Right forelimb (tissue), 1 donor: ENCODE measurements at places on chromosomes 2 and 18.
A peak's percentile ranks its signal among the peaks of the same experiment; 100 is the strongest.

GRCh38 chr2:182014284-182014683 is 28.6 kb downstream of the PPP1R1C start:
- no peak for DNase-seq

DNA sequence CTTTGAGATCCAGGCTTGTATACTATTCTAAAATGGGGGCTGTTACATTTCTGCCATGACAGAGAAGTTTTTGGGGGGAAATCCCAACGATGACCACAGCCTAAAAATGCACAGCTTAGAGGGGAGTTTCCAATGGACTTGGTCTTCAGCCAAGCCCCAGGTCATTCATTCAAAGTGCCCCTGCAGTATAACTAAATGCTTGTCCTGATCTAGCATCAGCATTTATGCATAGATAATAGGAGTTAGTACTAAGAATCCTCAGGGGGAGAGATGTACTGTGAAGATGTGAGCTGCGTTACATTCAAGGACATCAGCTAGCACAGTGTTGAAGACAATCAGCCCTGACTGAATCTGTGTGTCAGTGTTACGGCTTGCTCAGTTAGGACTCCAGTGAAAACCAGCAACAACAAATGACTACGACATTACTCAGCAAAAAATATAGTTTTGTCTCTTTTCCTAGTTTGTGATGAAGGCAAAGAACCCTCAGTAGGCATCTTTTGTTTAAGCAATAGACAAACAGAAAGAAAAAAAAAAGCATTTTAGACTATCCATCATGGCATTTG is 160.9 kb downstream of the ZEB2 start:
- DNase-seq, result no peak

DNA sequence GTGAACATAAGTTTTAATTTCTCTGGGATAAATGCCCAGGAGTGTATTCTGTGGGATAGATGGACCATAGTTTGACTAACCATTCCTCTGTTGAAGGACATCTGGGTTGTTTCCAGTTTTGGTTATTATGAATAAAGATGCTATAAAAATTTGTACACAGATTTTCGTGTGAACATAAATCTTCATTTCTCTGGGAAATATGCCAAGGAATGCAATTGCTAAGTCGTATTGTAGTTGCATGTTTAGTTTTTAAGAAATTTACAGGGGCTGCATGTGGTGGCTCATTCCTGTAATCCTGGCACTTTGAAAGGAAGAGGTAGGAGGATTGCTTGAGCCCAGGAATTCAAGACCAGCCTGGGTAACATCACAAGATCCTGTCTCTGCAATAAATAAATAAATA is 6.9 kb upstream of the SLC11A1 start:
- DNase-seq, result no peak

DNA sequence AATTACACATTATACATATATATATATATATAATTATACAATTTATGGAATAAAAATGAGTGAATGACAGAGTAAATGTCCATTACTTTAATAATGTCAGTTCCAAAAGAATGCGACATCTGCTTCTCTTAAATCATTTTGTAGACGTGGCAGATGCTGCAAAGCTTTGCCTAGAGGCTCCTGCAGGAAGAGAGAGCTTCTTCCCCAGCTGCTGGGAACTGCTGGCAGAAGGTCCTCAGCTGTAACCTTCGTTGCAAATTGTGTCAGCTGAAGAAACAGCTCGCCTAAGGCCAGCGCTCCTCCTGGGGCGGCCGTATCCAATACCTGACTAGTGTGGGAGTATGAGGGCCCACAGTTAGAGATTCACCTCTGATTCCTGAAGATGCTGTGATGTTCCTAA is 9.6 kb upstream of the THNSL2 start:
- DNase-seq, result no peak

DNA sequence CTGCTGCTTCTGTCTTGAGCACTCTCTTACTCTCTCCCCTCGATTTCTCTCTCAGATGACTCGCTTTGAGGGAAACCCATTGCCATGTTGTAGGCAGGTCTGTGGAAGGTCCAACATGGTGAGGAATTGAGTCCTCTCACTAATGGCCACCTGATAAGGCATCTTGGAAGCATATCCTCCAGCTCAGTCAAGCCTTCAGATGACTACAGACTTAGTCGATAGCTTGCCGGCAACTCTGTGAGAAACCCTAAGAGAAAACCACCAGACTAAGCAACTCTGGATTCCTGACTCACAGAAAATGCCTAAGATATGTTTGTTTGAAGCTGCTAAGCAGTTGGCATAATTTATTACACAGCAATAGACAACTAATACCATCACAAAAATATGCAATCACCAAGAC is 51.2 kb downstream of the WDR75 start:
- no peak for DNase-seq

DNA sequence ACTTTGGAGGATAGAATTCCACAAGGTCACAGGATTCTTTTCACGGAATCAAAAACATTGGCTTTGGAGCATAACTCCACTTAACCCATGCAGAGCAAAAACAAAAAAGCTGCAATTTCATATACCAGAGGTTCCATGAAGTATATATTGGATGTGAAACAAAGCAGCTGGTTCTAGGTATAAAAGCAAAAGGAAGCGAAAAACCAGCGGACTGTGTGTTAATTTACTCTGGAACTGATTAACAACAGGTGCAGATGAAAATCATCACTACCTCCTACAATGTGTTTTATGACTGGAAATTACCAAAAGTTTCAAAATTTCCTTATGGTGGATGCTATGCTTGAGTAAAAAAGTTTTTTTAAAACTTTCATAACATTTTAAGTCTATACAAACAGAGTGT is 54.4 kb upstream of the LINC00305 start:
- no peak for DNase-seq

DNA sequence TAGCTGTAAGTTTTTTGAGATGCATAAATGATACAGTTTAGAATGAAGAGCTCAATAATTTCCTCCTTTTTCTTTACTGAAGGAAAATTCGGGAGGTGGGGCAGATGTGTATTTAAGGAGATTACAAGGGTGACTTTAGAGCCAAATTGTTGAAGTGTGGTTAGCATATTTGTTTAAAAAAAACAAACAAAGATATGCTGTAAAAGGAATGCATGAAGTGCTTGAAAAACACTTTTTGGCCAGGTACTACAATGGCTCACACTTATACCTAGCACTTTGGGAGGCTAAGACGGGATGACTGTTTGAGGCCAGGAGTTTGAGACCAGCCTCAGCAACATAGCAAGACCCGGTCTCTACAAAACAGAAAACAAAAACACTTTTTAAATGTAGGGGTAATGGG is 38.4 kb downstream of the CD302 start:
- DNase-seq, result no peak

GRCh38 chr2:68031542-68032160 is 31.2 kb downstream of the C1D start:
- no peak for DNase-seq

GRCh38 chr2:12918835-12919445 is 202.2 kb downstream of the TRIB2 start:
- DNase-seq, result peak; percentile 57

GRCh38 chr2:201223089-201224073 is 37.0 kb upstream of the CASP8 start:
- DNase-seq, result no peak

DNA sequence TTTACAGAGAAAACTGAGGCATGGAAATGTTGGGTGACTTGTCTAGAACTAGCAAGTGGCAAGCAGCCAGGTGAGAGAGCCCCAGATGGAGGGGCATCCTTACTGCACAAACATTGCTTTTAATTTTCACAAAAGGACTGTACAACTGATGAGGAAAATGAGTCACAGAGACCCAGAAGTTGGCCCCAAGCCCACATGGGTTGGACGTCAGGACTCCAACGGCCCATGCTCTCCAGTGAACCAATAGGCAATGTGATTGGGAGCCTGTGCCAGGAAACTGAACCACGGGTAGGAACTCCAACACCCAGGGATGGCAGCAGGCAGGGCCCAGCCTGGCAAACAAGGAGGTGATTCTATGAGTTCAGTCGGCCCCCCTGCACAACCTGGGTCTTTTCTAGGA is 50.8 kb downstream of the PID1 start:
- no peak for DNase-seq

- no peak for DNase-seq
Observed at GRCh38 chr2:202624133-202624532, 10.6 kb upstream of the FAM117B start.
